ENCODE measurements at places on chromosomes 2 and 18. TPM values are rescaled to one million over a fixed set of nuclear protein-coding genes. Genes with fewer than 3 reads are reported as not detected.

- no peak for DNase-seq
Measured at GRCh38 chr2:102367331-102367971, 11.9 kb downstream of the IL18R1 start.

Gene LYG1
- total RNA-seq = 21.0 TPM

DNA sequence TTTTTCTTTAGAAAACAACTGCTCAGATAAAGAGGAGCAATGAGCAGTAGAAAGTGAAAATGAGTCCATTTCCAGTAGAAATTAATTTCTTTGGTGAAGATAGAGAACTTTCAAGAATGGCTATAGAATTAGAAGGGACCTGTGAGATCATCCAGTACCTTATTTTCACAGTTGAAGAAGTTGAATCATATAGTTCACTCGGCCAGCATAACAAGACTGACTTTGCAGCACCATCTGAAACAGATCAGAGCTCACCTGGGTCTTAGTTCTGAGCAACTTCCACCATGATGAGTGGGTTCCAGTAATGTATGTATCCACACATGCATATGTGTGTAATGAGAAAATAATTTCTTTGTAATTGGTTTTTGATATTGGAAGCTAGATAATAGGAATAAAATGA is 58.6 kb downstream of the CERS6 start:
- no peak for DNase-seq

Gene C2orf78
- not detected for total RNA-seq

DNA sequence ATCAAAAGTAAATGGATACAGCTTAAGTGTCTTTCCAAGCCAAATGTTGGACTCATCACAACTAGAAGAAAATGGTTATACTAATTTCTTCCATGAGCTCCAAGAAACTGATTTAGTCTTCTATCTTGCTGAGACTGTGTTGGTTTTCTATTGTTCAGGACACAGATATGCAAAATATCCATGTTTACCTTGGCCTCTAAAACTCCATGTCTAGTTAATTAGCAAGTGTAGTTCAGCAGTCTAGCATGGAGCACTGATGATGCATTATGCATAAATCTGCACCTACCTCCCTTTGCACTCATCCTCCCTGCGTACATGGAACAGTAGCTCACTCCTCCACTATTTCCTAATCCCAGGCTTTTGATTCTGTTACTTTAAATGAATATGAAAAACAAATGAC is 731.4 kb upstream of the CHAC2 start:
- DNase-seq = no peak

Gene SLC4A5
- 5.2 TPM for total RNA-seq

Gene SMCHD1
- 59.0 TPM for total RNA-seq

DNA sequence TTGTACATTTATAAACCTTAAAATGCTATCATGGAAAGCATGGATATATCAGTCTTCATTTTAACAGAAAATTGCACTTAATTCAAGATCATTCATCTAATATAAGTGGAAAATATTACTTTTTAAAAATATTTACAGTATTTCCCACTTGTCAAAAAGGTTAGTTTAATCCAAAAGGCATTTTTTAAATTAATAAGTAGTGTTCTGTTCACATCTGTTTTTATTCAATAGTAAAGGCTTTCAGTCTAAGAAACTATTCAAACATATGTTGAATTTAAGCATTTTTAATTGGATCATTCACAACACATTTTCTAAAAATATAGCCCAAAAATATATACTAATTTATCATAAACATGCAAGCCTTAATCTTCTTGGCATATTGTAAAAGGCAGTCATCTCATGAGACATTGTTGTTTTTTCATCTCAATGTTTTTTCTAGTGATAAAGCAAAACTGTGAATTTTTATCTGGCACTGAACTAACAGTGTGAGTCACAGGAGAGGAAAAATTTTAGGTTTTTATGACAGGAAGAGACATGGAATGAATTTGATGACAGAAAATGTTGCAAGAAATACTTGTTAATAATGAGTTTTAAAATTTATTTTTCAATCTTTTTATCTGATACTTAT is 1642.5 kb upstream of the TMEFF2 start:
- no peak for DNase-seq

DNA sequence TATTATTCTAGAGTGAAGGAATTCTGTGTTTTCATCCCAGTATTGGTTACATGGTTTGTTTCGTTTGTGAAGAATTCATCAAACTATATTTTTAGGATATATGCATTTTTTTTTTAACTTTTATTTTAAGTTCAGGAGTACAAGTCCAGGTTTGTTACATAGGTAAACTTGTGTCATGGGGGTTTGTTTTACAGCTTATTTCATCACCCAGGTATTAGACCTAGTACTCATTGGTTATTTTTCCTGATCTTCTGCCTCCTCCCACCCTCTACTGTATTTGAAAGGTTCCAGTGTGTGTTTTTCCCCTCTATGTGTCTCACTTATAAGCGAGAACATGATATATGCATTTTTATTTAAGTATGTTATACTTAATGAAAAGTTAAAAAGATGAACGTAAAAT is 47.6 kb downstream of the SCN9A start:
- DNase-seq = no peak

Gene NCKAP5
- 2.9 TPM for total RNA-seq

All from kidney (tissue), 22 donors.